Islet precursor cell (in vitro differentiated cells): ENCODE measurements at places on chromosomes 6 and 20.

DNA sequence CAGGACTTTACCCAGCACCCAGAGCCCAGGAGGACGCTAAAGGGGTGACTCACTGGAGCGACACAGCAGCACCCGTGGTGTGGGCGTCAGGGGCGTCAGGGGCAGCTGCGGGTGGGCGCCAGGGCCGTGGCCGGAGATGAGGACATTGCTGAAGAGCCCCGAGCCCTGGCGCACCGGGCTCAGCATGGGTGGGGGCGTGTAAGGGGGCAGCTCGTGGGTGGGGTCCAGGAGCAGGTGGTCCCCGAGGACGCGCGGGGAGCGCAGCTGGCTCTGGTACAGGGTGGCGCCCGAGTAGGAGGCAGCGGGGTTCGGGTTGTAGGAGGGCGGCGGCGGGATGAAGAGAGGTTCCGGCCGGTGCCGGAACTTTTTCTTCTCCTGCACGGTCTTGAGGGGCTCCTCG is 41.6 kb upstream of the MRPS10 start:
- peak; percentile 34 for DNase-seq

GRCh38 chr6:88367248-88367647 is 201.1 kb upstream of the CNR1 start:
- no peak for DNase-seq

GRCh38 chr20:63973636-63974401 is 4.1 kb upstream of the ZNF512B start:
- peak; percentile 91 for DNase-seq

GRCh38 chr6:50864601-50865000 is 45.9 kb downstream of the TFAP2B start:
- DNase-seq = no peak

DNA sequence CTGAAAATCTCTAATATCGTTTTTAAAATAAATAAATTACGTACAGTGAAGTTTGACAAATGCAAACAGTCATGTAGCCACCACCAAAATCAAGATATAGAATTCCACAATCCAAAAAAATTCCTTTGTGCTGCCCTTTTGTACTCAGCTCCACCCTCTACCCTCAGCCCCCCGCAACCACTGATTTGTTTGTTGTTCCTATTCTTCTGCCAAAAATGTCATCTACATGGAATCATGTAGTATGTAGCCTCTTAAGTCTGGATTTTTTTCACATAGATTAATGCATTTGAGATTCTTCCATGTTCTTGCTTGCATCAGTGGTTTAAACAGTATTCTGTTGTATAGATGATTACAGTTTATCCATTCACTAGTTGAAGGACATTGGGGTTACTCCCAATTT is 8.5 kb upstream of the REPS1 start:
- DNase-seq = no peak

DNA sequence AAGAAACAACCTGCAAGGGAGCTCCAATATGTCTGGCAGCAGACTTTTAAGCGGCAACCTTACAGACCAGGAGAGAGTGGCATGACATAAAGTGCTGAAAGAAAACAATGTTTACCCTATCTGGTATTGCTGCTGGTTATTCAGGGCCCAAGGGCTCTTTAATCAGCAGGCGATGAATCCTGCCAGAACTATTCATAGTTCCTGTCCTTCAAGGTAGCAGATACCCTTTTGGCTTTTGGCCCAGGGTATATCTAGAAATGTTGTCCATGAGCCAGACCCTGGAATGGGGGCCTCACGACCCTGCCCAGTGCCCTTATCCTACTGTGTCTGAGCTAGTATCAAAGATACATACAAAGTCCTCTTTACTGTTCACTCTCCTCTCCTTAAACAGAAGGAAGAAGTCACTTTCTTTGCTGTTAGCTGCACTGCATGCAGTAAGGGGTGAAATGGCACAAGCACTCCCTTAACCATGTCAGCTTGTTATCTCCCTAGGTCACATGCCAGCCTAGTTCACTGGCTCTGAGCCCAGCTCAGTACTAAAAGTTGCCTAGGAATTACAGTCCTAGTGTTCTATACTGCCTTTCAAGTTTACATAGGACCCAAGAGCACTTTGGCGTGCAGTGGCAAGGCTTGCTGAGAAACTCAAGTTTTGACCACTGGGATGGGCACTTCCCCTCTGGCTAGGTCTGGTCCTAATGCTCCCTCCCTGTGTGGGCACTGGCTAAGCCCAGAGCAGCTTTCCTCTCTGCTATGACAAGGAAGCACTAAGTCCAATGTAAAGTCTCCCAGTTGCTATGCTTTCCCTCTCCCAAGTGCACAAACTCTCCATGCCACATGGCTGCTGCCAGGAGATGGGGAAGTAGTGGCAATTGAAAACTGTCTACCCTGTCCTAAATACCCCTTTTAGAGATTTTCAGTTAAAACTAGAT is 122.0 kb downstream of the HTR1B start:
- no peak for DNase-seq

DNA sequence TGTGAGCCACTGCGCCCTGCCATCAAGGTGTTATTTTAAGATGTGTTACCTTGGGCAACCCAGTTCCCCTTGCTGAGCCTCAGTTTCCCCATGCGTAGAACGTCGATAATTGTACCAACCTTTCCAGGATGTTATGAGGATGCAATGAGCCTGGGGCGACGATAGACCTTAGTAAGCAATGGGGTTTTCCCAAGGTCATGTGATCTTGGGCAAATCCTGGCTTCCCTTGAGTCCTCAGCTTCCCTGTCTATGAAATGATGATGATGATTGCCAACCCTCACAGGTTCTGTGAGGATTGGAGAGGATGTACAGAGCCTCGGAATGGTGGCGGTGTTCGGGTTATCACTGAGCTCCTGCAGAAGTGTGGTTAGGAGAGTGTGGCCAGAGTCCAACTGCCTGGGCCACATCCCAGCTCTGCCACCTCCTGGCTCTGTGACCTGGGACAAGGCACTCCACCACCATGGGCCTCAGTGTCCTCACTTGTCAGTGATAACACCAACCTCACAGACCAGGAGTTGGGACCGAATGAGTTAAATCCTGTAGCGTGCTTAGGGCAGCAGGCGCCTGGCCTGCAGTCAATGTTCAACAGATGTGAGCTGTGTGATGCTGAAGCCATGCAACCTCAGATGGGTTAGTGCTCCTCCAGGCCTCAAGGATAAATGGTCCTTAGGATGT is 23.4 kb downstream of the SIRPA start:
- DNase-seq = no peak

DNA sequence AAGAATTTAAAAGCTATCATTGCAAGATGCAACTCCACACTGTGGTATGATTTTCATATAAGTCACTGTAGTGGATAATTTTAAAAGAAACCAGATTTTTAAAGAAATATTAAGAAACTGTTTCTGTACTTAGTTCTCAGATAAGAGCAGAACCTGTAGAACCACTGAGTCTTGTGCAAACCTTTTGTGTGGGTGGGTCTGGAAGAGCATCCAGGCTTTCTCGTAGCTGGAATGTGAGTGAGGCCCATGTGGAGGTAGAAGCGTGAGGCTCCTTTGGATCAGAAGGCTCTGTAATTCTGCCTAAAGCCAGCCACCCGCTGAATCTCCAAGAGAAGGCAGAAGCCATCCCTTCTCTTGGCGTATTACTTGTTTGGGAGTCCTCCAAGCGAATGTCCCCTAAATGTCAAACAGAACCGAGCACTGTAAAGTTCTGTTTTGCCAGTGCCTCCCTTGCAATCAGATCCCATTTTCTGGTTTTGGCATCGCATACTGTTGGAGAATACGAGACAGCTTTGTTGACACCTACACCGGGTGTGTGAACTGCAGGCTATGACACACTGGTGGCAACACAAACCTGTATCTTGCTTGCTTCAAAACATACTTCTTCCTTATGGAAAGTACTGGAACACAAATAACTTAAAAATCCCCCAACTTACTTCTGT is 188.7 kb downstream of the FOXC1 start:
- no peak for DNase-seq

GRCh38 chr6:29887330-29887818 is 55.0 kb upstream of the HLA-A start:
- no peak for DNase-seq

GRCh38 chr6:119278625-119279024 is 70.9 kb downstream of the MAN1A1 start:
- DNase-seq = no peak

DNA sequence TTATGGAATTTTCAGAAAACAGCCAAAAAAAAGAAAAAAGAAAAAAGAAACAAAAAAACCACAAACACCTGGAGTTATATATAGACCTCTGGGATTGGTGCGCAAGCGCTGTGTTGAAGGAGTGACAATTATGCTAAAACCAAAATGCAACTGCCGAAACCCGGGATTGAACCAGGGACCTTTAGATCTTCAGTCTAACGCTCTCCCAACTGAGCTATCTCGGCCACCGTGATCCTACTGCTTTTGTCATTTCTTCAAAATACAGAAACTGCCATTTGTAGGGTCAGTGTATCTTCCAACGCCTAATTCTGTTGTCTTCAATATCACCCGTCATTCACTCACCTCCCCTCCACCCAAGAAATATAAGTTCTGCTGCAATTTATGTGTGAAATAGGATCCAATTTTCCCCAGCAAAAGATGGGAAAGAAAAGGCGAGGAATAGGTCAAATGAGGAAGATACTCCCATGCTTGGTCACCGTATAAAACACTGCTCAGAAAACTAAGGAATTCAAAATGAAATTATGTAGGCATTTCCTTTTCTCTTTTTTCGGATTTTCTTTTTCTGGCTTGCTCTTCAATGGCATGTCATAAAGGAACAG is 116.0 kb downstream of the TRIM27 start:
- peak; percentile 78 for DNase-seq

- DNase-seq = no peak
These were observed 135.6 kb upstream of the PTPRK start for GRCh38 chr6:128655978-128656498.

DNA sequence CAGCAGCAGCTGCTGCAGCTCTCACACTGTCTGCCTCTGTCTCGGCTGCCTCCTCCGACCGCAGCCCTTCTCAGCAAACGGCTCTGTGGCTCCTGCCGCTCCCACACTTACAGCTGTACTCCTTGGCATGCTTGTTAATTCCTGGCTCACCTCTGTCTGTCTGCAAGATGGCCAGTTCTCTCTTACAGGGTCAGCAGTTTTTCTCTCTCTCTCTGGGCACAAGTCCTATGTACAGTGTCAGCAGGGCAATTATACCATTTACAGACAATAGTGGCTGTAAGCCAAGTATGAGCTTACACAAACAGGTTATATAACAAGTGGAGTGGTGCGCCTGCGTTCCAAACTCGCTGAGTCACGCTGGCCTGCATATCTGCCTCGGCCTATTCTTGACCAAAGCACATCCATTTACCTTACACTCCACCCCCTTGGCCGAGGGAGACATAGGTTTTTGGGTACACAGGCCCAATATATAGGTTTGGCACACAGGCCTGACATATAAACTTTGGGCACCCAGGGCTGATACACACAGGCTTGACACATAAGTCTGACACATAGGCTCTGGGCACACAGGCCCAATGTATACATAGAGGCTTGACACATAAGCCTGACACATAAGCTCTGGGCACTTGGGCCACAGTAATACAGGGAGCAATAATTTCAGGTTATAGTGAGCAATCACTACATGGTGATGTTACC is 4.4 kb downstream of the ZKSCAN3 start:
- DNase-seq = no peak

DNA sequence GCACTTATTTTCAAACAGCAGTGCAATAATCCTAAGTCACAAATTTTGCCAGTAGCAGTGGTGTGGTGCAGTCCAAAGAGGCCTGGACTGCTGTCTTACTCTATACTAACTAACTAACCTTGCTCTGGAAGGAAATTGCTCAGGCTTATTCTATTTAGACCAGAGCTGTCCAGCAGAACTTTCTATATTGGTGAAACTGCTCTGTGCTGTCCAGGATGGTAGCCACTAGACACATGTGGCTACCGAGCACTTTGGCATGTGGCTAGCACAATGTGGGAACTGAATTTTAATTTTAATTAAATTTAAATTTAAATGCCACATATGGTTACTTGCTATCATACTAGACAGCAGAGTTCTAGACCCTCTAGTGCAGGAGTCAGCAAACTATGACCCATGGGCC is 27.1 kb upstream of the FBXO9 start:
- no peak for DNase-seq

DNA sequence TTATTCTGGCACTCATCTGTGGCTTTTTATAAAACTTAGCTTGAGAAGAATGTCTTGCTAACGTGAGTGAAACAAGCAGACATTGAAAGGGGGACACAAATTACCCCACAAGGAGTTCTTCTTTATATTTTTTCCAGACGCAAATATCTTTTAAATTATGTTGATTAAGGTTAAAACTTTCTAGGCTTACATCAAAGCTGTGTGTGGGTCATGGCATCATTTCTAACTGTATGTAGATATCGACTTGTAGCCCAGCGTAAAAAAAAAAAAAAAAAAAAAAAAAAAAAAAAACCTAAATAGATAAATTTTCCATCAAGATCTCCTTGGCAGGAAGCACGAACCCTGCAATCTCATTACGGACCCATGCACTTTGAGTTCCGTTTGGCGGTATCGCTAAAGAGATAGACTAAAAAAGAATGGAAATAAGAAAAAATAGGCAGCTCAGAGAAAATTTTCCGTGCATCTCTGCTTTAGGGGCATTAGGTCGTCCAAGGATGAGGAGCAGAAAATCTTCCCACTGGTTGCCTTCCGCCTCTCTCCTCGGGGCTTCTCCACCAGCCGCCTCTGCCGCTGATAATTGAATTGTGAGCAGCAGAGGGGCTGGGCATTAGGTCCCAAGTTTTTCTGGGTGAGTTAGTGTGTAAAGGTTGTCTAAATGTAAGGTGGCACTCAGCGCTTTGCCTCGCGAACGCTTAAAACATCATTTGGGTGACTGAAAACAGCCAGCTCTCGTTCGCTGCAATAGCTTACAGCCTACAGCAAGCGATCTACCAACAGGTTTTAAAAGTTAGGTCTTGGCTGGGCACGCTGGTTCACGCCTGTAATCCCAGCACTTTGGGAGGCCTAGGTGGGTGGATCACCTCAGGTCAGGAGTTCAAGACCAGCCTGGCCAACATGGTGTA is 194.0 kb downstream of the TRIM27 start:
- no peak for DNase-seq

DNA sequence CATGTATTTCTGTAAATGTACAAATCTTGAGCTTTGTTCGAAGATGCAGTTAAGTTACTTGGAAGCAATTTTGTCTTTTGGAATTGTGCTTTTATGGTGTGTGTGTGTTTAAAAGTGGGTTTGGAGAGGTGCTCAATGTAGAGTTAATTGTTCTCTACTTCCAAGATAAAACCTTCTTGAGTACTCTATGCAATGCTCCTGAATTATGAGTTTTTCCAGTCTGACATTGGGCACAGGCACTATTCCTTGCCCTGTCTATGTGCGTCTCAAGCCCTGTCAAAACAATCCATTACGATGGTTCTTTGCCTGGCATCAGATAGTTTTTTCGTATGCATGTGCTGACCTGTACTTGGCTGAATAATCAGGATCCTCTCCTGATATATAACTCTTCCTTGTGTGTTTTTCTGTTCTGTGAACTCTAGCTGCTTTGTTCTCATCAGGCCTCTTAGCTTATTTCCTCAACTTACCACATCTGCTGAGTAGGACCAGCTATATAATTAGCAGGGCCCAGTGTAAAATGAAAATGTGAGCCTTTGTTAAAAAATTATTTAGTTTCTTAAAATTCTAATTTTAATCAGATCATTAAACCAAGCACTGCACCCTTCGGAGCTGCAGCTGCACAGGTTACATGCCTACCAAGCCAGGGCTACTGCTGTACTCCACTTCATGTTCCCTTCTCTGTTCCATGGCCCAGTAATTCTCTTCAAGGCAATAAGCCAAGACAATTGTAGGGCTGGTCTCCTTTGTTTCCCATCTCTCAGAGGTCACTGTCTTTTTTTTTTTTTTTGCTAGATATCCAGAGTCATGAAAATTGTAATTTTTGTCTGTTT is 160.1 kb downstream of the ZFAND3 start:
- no peak for DNase-seq

GRCh38 chr20:35652641-35653429 is 11.9 kb downstream of the CPNE1 start:
- no peak for DNase-seq
